Forelimb muscle (tissue), 1 donor: ENCODE measurements at places on chromosomes 6 and 20. TPM values are rescaled to one million over a fixed set of nuclear protein-coding genes. Genes with fewer than 3 reads are reported as not detected.

- no peak for DNase-seq
Measured at GRCh38 chr6:136989571-136990241, 55.1 kb downstream of the IL20RA start.

GRCh38 chr6:7151381-7151780 is 43.6 kb downstream of the RREB1 start:
- DNase-seq = no peak

DNA sequence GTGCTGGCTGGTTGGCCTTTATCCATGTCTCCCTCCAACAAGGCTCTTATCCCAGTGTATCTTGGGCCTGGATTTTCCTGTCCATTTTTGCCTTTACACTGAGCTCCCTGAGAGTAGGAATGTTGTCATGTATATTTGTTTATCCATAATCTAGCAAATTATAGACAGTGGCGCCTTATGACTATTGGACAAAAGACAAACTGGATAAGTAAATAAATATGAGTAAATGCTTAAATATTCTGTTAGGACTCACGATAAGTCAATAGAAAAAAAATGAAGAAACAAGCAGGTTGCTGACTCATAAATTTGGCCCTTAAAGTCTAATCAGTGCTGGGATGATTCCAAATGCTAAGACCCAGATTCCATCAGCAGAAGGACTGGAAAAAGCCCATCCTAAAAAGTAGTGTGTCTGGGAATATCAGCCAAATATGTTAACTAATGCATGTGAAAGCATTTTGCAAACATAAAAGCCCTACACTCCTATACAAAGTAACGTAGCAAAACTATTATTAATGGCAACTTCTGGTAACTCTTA is 55.0 kb upstream of the PCSK2 start:
- no peak for DNase-seq

GRCh38 chr20:11473983-11474382 is 443.7 kb upstream of the BTBD3 start:
- DNase-seq = no peak

DNA sequence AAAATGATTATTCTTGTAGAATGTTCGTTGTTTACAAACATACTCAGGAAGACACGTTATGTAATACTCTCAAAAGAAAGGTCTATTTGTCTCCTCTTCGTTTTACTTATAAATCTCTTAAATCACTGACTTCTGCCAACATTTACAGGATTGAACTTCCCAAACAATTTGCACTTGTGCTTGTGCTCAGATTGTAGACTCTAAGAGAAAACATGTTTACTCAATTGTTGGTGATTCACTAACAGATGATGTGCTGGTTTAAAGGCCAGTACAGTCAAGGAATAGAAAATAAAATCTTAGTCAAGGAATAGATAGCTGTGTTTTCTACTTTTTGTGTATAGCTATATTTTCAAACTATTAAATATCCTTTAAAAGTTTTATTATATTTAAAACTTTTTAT is 172.8 kb downstream of the GJA1 start:
- DNase-seq = no peak

DNA sequence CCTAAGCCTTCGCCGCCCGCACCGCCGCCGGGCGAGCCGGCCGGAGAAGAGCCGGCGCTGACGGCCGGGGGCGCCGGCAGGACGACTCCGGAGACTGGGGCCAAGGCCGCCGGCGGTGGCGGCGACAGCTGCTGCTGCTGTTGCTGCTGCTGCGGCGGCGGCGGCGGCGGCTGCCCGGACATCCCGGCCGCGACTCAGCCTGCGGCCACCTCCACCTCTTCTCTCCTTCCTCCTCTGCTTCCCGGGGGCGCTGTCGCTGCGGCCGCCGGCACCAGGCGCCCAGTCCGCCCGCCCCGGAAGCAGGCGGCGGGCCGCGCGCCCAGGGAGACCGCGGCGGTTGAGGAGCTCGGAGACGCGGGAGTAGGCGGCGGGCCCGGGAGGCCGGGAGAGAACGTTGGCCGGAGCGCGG is 307 bp downstream of the RANBP9 start:
- no peak for DNase-seq

- no peak for DNase-seq
Measured at GRCh38 chr20:11110535-11110934, 436.7 kb upstream of the JAG1 start.

DNA sequence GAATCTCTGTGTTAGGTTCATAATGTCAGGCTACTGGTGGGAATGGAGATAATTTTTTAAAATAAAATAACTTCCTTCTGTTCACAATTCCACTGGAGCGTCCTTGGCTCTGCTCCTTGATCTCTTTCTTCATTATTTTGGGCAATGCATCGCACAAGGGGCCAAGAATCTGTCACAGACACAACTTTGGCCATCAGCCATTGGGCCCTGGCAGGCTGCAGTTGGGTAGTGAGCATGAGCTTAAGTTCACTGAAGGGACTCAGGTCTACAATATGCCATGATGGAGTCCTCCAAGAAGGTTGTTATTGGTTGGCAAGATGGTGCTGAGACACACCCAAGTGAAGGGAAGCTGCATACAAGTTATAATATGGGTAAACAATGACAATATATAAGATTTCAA is 40.0 kb downstream of the CYP39A1 start:
- no peak for DNase-seq

GRCh38 chr6:113616701-113617274 is 240.4 kb upstream of the MARCKS start:
- no peak for DNase-seq

GRCh38 chr20:15406072-15406471 is 1068.7 kb upstream of the FLRT3 start:
- no peak for DNase-seq

DNA sequence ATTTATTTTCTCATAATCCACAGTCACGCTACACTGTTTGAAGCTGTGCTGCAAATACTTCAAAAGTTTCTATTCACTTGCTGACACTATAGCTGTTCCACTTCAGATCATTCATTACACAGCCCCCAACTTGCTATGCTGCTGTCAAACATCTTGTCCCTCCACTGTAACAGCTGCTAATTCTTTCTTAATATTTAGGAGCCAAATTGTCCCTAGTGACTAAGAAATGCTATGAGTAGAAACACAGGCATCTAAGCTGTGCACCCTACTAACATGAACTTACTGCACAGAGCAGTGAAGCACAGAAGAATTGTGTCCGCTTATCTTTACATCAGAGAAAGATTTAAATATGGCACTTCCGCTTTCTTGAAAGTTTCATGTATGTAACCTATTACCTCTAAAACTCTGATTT is 91.3 kb downstream of the PDE10A start:
- DNase-seq = no peak

- DNase-seq = no peak
Measured at GRCh38 chr6:71524201-71524600, 235.6 kb downstream of the OGFRL1 start.

DNA sequence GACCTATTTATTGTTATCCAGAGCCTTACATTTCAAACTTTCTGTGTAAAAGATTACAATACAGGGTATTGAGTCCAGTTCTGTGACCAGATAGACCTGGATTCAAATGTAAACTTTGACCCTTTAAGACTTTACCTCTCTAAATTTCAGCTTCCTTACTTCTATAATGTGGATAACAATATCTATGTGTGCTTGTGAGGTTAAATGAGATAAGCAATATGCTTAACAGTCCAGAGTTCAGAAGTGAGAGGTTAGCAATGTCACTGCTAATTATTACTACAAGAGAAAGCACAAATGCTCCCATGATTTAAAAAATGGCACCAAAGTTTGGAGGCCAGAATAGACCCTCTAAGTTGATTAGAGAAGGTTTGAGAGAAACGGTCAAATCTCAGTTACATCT is 27.5 kb downstream of the EPB41L2 start:
- DNase-seq = no peak

GRCh38 chr20:39070484-39071231 is 108.5 kb downstream of the DHX35 start:
- DNase-seq = no peak

DNA sequence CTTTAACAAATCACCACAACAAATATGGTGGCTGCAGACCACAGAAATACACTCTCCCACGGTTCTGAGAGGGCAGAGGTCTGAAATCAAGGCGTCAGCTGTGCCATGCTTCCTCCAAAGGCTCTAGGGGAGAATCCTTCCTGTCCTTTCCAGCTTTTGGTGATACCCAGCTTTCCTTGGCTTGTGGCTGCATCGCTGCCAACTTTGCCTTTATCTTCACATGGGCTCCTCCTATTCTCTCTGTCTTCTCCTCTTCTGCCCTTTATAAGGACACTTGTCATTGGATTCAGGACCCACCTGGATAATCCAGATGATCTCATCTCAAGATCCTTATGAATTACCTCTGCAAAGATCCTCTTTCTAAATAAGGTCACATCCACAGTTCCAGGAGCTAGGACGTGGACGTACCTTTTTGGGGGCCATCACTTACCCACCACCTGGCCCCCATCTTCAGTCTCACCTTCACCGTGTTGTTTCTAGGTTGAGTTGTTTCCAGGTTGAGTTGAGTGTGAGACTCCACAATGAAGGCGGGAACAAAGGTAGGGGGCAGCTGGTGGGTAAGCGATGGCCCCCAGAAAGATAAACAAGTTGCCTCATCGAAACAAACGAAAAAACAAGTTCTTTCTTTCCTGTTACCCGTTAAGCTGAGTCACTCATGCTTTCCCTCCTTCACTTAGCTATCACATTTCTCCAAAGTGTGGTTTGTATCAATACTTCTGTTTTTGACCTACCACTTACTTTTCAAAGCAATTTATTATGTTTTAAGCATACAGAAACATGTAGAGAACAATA is 68.9 kb upstream of the SLC22A16 start:
- DNase-seq = no peak

DNA sequence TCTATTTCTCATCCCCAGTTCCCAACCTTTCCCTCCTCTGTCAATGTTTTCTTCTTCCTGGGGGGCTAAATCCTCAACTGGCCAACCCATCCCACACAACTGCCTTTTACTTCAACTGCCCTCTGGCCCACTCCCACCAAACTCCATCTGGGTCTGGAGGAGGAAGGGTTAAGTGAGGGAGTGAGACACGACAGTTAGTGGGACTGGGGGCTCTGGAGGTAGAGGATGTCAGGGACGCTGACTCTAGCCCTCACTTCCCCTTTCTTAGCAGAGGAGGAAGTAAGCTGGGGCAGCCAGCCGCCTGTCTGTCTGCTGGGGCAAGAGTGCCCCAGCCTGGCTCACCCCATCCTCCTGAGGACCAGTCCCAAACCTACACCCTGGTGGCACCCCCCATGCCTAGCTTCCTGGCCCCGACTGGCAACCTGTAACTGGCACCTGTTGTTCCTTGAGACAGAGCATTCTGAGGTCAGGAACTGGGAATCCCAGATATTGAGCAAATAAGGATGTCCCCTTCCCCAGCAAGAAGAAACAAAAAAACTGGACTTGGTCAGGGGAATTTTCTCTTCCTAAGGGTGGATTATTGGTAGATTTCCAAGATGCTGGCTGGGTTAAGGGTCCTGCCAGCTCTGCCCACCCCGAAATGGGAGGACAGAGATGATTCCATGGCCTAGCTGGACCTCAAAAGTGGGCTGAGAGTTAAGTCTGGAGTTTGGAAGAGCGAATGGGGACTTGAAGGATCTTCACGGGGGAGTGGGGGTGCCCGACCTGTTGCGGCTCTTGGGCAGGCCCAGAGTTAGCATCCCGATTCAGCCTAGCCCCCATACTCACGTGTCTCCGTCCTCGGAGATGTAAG is 971 bp downstream of the NFKBIE start:
- no peak for DNase-seq

DNA sequence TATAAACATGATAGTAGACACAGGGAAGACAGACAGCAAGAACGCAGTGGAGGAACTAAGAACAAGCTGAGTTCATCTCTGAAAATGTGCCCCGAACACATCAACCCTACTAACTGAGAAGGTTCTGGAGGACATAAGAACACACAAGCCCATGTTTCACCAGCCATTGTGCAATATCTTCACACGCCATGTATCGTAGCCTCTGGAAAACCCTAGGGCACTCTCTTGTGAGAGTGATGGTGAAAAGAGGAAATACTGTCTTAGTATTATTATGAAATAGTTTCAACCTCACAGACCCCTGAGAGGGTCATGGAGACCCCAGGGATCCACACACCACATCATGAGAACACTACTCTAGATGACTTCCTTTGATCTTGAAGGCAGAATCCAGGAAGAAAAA is 26.1 kb upstream of the FOXF2 start:
- DNase-seq = no peak

DNA sequence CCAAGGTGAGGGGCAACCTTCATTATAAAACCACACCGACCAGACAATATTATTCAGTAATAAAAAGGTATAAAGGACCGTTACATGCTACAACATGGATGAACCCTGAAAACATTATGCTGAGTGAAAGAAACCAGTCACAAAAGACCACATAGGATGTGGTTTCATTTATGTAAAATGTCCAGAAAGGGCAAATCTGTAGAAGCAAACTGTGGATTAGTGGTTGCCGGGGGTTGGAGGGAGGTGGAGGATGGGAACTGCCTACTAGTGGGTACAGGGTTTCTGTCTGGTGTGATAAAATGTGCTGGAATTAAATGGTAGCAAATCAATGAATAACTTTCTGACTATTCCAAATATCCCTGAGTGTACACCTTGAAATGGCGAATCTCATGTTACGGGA is 10.2 kb upstream of the PRND start:
- DNase-seq = no peak

DNA sequence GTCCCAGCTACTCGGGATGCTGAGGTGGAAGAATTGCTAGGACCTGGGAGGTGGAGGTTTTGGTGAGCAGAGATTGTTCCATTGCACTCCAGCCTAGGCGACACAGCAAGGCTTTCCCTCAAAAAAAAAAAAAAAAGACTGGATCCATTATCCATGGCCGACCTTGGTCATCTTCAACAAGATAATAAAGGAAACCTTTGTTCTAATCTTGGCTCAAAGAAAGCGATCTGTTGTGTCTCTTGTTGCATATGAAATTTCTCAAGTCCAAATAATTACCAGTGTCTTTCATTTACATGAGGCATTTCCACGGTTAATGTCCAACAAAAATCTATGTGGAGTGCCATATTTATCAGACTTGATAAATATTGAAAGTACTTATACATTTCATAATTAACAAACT is 23.7 kb upstream of the KIF16B start:
- DNase-seq = no peak

GRCh38 chr6:90502866-90503407 is 83.9 kb downstream of the MAP3K7 start:
- DNase-seq = no peak

GRCh38 chr20:41359541-41360011 is 7.0 kb downstream of the EMILIN3 start:
- no peak for DNase-seq

- DNase-seq = no peak
Measured at GRCh38 chr20:41697861-41698559, 79.8 kb upstream of the CHD6 start.

The PARD6B gene
- polyA plus RNA-seq = 0.38 TPM

The RBBP8NL gene
- not detected for polyA plus RNA-seq

The SAMD10 gene
- polyA plus RNA-seq = 3.0 TPM

The SLC35B3 gene
- polyA plus RNA-seq = 15.7 TPM

The KHDRBS2 gene
- 0.18 TPM for polyA plus RNA-seq

The IRF4 gene
- polyA plus RNA-seq = 0.65 TPM

The RIPOR3 gene
- polyA plus RNA-seq = 7.5 TPM

The FKBP1C gene
- 0.25 TPM for polyA plus RNA-seq

The GINS1 gene
- 5.4 TPM for polyA plus RNA-seq
